ENCODE measurements at places on chromosomes 3 and 15.

GRCh38 chr3:64184621-64185020 lies 40.6 kb downstream of the PRICKLE2 start:
- DNase-seq: peak; percentile 43

GRCh38 chr3:27712136-27713077 lies 9.7 kb downstream of the EOMES start:
- peak; percentile 68 for DNase-seq

DNA sequence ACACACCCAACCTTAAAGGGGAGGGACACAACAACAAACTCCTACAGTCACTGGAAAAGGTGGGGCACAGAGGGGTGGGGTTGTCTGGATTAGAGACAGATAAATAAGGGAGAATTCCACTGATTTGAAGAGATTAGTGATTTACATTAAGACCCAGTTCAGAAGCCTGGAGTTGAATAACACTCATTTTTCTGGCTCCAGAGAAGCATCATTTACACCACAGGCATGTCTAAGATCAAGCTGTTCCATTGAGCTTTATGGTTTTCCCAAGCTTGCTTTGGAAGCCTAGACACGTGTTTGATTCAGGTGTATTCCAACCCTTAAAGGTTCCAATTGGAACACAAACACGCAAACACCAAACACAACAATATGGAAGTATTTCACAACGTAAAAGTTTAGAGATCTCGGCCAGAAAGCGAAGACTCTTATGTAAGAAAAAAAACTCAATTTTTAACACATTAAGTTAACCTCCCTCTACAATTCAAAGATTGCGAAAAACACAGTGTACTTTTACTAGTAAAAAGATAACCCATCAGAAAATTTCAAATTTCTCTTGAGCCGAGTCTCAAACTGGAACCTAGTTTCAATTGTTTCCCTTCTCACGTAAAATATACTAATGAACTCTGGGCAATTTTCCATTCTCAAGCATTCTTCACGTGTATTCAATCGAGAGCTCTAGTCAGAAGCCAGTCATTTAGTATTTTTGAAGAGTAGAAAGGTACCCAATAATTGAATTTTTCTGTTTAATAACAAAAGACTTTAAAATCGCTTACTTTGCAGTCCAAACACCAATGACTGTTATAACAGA lies 2.1 kb downstream of the TRA2B start:
- no peak for DNase-seq

GRCh38 chr3:123150449-123151215 lies 51.1 kb upstream of the SEC22A start:
- no peak for DNase-seq

GRCh38 chr3:10945683-10946287 lies 46.8 kb upstream of the SLC6A1 start:
- peak; percentile 13 for DNase-seq

GRCh38 chr3:174529298-174529697 lies 329.8 kb upstream of the NAALADL2 start:
- DNase-seq: no peak

DNA sequence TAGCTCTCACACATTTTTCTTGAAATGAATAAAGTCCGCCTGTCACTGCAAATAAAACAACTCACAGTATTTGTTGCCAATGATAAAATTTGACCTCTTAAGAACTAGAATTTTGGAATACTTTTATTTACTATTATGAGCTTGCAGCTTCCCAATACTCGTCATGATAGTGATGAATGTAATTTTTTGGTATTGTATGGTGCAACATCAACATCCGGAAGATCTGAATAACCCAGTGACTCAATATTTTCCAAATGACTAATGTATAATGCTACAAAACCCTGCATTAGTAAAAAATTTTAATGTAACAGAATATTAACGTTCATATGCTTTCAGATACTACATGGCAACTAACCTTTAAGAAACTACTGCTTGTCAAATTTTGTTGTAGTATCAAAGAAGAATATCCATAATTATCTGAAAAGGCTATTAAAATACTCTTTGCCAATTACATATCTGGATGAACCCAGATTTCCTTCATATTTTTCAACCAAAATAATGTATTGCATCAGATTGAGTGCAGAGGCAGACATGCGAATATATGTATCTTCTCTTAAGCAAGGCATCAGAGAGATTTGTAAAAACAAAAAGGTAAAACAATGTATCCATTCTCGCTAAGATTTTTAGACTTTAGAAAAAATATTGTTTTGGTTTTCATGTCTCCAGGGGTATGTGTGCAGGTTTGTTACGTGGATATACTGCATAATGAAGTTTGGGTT lies 95.3 kb downstream of the IGF2BP2 start:
- DNase-seq: peak; percentile 88

DNA sequence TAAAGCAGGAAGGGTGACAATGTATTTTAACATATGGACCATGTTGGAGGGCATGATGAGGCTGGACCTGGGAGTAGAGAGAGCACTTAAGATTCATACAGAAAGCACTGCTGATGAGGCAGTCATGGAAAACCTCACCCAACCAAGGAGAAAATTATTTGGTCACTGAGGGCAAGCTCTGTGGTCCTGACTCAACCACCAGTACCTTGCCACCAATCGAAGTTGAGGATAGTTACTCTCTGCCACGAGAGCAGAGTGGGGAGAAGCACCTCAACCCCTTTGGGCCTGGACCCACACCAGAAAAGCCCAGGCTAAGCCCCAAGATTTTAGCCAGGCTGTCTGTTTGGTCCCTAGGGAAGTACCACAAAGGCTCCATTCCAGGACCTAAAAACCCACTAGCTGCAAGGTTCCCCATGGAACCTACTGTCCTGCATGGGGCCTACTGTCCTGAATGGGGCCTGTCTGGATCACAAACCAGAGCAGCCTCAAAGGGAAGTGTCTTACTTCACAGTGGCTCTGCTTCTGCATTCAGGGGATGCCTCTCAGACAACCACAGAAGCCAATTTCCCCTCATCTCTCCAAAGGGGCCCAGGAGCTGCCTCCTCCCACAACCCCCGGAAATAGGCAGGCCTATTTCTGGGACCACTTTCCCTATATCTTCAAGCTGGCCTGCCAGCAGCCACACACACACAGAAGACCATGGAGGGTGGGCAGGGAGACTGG lies 4.2 kb downstream of the CCDC71 start:
- DNase-seq: no peak

- no peak for DNase-seq
Observed at GRCh38 chr3:129103296-129103695, 18.3 kb downstream of the RAB43 start.

- DNase-seq: peak; percentile 11
Observed at GRCh38 chr3:50519471-50520089, 16.1 kb upstream of the CACNA2D2 start.

GRCh38 chr15:88619796-88620195 lies 1.3 kb upstream of the AEN start:
- no peak for DNase-seq

GRCh38 chr3:146895026-146895749 lies 290.0 kb upstream of the PLSCR5 start:
- DNase-seq: peak; percentile 75

GRCh38 chr15:85457392-85457968 lies 77.1 kb downstream of the AKAP13 start:
- no peak for DNase-seq

GRCh38 chr3:182692695-182693094 lies 100.6 kb upstream of the ATP11B start:
- DNase-seq: no peak

DNA sequence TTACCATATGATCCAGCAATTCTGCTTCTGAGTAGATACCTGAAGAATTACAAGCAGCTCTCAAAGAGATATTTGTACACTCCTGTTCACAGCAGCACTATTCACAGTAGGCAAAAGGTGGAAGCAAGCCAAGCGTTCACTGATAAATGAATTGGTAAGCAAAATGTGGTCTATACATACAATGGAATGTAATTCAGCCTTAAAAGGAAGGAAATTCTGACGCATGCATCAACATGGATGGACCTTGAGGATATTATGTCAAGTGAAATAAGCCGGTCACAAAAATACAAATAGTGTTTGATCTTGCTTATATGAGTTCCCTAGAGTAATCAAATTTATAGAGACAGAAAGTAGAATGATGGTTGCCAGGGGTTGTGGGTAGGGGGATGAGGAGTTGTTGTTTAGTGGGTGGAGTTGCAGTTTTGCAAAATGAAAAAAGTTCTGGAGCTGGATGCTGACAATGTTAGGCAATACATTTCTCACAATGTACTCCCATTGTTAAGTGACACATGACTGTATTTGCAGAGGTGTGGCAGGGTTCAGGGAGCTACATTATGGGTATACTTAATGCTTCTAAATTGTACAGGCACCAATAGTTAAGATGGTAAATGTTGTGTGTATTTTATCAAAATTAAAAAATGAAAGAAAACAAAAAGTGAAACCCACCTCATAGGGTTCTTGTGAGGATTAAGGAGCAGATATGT lies 26.7 kb downstream of the SLC6A1 start:
- DNase-seq: no peak

DNA sequence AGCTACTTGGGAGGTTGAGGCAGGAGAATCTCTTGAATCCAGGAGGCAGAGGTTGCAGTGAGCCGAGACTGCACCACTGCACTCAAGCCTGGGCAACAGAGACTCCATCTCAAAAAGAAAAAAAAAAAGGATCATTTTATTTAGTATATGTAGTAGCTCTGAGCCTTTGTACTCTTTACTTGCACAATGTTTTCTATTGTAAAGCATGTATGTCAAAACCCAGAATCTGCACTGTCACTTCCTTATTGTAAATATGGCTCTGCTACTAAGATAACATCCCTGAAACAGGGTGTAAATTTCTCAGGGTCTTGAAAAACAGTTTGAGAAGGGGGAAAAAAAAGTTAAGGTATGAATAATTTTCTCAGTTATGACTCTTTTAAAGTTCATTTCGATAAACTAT lies 35.1 kb downstream of the SLMAP start:
- DNase-seq: no peak

GRCh38 chr15:90496791-90497190 lies 32.9 kb upstream of the CRTC3 start:
- no peak for DNase-seq

DNA sequence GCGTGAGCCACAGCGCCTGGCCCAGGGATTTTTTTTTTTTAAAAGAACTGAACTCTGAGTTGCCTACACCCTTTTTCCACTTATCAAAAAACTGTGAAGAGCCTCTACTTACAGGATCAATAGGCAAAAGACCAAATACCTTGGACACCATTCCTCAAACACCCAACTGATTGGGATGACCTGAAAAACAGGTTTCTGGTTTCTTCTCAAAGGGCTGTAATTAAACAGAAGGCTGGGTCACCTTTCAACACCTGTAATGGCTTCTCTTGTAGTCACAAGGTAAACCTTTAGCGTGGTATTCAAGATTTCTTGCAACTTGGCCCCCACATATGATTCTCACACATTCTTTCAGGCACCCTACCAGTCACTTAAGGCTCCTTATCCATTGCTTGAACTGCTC lies 38.4 kb upstream of the PLXND1 start:
- no peak for DNase-seq

DNA sequence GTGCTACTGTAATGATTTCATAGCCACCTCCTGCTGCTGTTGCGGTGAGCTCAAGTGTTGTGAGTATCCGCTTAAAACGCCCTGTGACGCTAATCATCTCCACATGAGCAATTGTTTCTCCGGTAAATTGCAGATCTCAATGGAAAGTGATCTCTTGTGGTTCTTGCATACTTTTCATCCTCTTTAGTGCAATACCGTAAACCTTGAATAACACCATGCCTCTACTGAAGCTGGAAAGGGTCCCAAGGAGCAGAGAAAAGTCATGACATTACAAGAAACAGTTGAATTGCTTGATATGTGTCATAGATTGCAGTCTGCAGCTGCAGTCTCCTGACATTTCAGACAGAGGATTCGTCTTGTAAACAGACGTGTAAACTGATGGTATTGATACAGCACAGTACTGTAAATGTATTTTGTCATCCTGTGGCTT lies 6.0 kb upstream of the CEMIP start:
- peak; percentile 45 for DNase-seq

DNA sequence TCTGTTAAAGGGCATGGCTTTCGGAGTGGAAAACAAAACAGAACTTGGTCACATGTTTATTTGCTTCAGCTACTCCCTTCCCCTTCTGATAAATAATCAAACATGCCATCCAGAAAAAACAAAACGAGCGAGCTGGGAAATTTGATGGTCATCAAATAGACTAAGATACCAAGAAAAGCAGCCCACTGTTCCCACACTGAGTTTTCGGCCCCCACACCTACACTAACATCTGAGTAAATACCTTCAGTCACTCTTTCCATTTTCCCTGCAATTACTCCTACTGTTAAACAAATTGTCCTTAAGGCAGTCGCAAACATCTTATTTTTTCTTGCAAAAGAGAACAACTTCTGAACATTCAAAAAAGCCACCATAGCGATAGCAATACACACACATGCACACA lies 454.6 kb downstream of the FOXP1 start:
- peak; percentile 44 for DNase-seq

DNA sequence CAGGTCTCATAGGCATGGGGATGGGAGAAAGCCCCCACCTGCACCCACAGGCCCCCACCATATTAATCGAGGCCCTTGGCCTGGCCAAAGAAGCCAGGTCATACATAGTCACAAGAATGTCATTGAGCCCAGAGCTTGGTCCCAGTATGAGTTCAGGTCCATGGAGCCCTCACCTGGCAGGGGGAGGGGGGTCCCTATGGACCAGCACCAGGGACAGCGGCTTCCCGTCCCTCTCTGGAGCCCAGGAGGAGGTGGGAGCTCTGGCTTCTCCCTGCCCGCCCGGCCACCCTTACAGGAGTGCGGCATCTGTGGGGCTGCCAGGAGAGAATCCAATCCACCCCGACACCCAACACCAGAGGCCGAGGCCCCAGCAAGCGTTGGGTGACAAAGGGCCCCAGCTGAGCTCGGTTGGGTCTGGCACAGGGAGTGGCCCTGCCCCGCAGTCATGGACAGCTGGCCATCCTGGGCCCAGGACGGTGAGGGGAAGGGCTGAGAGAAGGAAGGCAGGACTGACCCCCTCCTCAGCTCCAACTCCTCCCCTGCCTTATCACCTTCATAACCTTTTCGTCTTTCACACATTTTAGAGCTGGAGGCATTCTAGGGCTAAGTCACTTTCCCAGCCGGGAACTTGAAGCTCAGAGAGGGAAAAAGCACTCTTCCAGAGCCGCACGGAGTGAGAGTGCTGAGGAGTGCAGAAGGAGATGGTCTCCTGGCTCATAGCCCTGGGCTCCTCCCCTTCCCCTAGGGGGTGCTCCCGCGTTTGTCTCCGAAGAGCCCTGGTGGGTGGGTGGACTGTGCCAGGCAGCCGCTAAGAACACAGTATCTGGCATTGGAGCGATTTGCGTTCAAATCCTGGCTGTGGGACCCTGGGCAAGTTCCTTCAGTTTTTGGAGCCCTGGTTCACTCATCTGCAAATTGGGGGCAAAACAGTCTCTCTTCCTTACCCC lies 54.6 kb downstream of the ATP2B2 start:
- DNase-seq: no peak

- peak; percentile 62 for DNase-seq
Observed at GRCh38 chr3:115581362-115582135, 41.8 kb upstream of the GAP43 start.
